ENCODE measurements at places on chromosomes 5 and 9.

DNA sequence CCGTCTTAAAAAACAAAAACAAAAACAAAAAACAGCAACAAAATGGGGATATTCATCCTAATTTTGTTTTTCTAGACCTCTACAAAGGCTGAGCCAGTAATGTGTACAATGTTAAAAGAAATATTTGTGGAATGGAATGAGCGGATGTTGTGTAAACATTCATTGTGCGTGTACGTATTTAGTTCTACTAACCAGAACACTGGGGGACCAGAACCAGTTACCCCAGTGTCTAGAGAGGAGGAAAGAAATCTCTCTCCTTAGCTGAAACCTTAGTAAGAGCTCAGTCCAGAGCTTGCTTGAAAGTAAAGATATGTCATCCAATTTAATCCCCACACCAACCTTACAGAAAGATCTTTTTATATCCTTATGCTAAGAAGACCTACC lies 106.7 kb upstream of the CPEB4 start:
- DNase-seq = no peak

- no peak for DNase-seq
These were observed 536.0 kb downstream of the NR2F1-AS1 start for GRCh38 chr5:93044859-93045666.

- no peak for DNase-seq
These were observed 9.1 kb downstream of the UNC5A start for GRCh38 chr5:176819476-176819875.

GRCh38 chr9:1018121-1018520 lies 32.0 kb upstream of the DMRT2 start:
- DNase-seq = peak; percentile 36

DNA sequence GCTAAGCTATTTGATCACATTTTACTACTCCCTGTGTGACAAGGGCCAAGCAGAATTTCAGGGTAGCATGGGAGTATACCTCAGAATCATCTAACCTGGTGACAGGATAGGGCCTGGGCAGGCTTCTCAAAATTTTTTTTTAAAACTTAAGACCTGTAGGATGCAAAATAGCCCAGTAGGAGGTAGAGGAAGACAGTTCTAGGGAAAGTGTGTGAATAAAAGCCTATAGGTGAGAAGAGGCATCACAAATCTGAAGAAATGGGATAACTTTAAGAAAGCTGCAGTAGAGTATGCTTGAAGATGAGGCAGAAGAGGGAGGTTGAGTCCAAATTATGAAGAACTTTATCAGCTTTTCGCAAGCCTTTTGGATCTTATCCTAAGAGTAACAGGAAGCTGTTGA lies 32.3 kb downstream of the CNTRL start:
- DNase-seq = no peak

DNA sequence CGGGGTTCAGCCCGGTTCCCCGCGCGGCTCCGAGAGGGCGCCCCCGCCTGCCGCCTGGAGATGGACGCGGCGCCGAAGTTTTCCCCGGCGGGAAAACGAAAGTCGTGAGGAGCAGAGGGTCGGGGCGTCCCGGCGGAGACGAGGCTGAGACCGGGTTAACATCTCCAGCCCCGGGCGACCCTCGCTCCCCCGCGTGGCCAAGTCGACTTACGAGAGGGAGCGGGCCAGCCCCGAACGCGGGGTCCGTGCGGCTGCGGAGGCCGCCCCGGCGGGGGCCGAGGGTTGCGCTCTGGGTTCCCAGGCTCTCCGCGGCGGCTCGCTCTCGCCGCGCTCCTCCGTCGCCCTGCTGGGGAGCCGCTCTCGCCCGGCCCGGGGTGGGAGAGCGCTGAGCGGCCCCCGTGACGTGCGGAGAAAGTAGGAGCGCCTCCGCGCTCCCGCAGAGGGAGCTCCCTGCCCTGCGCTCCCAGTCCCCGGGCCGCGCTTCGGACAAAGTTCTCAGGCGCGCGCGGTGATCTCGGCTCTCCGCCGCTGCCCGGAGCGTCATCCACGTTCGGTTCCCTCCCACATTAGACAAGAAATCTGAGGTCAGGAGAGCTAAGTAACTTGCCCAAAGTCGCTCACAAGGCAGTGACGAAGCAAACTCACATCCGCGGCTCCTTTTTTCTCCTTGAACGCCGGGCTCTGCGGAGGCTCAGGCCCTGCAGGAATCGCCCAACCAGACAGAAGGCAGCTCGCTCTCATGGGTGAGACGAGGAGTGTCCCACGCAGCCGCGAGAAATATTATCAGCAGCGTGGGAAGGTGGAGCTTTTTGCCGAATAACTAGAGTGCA lies 1.2 kb upstream of the GCNT4 start:
- peak; percentile 78 for DNase-seq

DNA sequence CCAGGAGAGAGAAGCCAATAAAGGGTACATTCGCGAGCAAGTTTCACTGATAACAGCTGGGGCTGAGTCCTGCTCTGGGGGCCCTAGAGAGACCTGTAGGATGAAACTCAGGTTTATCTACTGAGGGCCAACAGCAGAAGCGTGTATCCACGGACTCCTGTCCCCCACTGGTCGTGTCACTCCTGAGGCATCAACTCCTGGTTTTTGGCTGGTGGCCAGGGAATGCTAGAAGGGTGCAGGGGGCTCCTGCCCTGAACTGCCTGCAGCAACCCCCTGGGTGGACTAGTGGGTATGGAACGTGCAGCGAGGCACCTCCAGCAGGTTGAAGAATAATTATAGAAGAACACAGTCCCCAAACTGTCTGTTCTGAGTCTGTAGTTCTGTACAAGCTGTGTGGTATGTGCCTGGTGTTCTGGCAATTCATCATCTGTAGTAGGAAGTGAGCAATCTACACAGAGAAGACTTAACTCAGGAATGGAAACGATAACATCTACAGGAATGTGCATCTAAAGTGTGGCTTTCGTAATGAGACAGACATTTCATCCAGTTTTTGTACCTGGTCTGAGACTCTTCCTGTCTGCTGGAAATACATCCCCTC lies 64.5 kb upstream of the GNA14 start:
- peak; percentile 77 for DNase-seq

DNA sequence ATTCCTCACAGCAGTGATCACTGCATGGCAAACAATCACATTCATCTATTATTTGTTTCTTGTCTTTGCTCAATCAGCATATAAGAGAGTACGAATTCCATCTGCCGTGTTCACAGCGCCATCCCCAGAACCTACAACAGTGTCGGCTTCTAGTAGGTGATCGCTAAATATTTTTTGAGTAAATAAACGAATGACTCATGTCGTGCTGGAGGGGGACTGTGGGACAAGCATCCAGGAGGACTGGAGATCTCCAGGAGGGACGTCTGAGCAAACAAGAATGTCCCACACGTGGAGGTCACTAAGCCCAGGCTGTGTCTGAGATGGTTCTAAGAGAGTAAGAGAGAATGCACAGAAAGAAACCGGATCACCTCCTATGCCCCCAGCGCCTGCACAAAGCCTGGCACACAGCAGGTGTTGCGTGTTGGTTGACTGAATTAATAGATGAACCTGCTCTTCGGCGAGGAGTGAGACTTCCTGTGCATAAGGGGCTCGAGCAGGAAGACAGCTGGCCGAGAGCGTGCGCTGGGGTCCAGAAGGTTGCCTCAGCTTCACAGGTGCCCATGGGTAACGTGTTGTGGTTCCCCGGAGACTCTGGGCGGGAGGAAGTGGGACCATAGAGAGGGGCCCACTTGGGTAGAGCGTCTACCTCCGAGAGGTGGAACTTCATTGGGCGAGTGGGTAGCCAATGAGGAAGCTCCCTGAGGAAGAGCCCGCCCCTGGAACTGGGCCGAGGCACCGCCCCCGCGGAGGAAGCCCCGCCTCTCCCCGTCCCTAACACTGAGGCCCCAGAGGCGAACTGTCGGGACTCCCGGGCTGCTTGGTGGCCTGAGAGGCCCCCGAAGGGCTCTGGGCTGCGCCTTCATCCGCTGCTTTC lies 193.0 kb downstream of the MELK start:
- peak; percentile 61 for DNase-seq

GRCh38 chr9:89388084-89388867 lies 70.0 kb downstream of the SECISBP2 start:
- peak; percentile 91 for DNase-seq

DNA sequence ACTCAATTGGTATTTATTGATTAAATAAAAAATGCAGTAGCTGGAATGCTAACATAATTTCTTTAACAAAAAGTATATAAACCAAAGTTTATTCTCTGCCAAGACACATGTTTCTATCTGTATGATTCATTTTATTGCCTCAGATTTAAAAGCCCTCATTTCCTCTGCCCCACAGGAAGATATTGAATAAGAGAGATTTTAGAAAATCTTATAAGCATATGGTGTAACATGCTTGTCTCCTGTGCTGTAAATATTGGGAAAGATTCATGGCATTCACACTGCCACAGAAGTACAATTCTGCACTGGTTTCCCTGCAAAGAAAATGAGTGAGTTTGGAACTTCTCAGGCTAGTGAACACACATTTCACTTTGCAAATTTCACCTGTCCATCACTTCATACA lies 134.9 kb upstream of the FBXL7 start:
- DNase-seq = no peak

GRCh38 chr9:14692470-14693250 lies 572 bp downstream of the ZDHHC21 start:
- DNase-seq = no peak

DNA sequence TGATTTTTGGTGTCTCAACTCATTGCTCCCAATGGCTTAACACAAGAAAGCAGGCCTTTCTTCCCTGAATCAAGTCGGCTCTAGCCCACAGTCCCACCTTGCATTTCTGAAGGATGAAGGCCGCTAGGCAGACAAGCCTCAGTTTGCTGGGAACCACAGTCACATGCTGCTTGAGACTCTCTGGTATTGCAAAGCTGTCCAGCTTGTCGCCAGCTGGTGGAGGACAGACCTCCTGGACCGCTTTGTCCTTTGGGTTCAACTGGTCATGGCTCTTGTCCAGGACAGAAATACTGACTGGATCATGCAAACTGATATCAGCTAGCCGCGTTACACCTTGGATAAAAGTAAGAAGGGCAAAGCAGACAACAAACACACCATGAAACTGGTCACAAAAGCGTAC lies 23.1 kb downstream of the DDX31 start:
- no peak for DNase-seq

- no peak for DNase-seq
These were observed 178.2 kb upstream of the IRX1 start for GRCh38 chr5:3417376-3417943.

- no peak for DNase-seq
These were observed 6.2 kb downstream of the ADAMTSL2 start for GRCh38 chr9:133540698-133541025.

GRCh38 chr9:68762570-68762969 lies 57.5 kb downstream of the PIP5K1B start:
- no peak for DNase-seq

DNA sequence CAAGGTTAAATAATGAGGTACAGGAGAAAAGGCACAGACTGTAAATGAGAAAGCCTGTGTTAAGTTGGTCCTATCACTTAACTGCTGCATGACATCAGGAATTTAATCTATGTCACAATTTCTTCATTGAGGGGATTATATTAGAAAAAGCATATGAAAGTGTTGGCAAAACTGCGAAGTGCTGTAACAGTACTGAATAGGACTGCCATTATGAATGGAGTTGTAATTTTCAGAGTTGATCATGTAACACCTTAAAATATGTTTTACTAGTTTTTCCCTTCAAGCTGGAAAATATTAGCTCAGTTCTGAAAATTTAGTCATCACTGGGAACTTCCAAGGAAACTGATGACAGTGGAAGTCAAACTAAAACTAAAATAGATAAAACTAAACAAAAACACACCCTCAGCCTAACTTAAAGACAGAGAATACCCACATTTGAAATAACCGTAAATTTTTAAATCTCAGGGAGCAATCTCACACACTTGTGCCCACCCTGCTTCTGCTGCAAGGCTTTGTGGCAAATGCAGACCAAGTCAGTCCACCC lies 45.1 kb downstream of the ERMP1 start:
- no peak for DNase-seq

DNA sequence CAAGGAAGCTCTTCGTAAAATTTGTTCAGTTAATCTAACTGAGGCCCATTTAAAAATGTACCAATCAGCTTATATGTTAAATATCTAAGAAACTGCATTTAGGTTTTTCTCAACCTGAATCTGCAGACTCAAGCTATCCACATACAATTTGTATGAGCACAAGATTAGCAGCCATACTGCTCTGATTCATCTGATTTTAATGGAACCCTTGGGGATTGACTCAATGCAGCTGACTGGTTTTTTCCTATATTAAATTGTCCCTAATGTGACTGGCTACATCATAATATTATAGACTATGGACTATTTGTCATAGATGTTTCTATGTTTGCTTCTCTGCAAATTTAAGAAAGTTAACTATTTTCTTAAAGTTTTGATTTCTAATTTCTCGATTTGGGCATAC lies 451.0 kb upstream of the TUSC1 start:
- DNase-seq = peak; percentile 13

DNA sequence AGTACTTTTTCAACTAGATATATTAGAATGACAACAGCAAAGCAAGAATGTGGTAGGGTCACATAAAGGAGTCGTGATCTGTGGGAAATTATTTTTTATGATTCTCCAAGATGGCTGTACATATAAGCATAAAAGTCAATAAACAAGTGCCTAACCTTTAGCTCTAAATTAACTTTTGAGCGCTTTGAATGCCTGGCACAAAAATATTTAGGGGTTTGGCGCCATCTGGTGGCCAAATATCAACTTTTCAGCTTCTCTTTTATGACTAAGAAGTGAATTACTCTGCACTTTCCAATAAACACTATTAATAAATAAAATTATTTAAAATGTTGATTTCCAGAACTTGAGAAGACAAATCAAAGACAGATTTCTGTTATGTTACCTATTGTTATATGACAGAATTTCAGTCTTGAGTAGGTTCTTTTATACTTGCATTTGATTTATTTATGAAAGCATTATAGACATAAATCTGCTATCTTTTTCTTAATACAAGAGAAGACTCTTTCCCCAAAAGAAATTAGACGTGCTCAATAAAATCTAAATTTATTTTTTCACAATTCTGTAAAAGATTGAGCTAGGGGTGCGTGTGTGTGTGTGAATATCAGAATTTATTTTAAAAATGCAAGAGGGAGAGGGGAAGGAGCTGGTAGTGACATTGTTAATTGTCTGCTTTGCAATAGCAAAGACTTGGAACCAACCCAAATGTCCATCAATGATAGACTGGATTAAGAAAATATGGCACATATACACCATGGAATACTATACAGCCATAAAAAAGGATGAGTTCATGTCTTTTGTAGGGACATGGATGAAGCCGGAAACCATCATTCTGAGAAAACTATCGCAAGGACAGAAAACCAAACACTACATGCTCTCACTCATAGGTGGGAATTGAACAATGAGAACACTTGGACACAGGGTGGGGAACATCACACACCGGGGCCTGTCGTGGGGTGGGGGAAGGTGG lies 36.7 kb upstream of the ARRDC3 start:
- peak; percentile 49 for DNase-seq

GRCh38 chr5:6950250-6950649 lies 237.0 kb downstream of the TENT4A start:
- no peak for DNase-seq
